ENCODE measurements at places on chromosomes 1 and 21. TPM values are rescaled to one million over a fixed set of nuclear protein-coding genes. Genes with fewer than 3 reads are reported as not detected.

The HFM1 gene
- not detected for polyA plus RNA-seq

The GBP1 gene
- polyA plus RNA-seq: 77.4 TPM

GRCh38 chr21:38798481-38798882 lies 7.2 kb upstream of the ETS2 start:
- DNase-seq: no peak

- peak; percentile 54 for DNase-seq
Measured at GRCh38 chr1:40394491-40395172, 21.1 kb downstream of the SMAP2 start.

GRCh38 chr1:109659997-109660690 lies 4.2 kb downstream of the GSTM4 start:
- DNase-seq: no peak

GRCh38 chr1:202659974-202660373 lies 50.3 kb downstream of the SYT2 start:
- no peak for DNase-seq

DNA sequence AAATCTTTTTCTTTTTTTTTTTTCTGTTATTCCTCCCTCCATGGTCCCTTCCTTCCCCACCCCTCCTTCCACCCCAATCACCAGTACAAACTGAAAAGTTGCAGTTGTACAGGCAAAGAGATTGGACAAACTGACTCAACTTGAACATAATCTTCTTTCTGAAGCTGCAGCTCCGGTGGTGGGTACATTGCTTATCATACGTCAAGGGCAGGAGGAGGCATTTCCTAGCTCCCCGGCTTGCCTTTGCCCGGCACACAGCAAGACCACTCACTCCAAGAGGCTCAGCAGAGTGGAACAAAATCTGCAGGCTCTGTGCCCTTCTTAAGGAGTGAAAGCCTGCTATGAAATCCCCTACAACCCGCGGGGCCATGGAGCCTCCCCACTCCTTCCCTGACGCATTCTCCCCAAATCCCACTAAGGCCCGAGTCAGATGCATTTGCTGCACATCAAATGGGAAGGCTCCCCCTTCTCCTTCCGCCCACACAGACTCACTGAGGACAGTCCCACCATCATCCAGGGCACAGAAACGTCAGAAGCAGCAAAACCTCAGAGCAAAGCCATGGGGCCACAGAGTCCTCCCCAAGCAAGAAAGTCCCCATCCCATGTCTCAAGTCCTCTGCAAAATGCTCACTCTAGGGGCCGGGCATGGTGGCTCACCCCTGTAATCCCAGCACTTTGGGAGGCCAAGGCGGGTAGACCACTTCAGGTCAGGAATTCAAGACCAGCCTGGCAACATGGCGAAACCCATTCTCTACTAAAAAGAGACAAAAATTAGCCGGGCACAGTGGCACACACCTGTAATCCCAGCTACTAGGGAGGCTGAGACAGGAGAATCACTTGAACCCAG lies 45.9 kb downstream of the SYF2 start:
- no peak for DNase-seq

- DNase-seq: no peak
Measured at GRCh38 chr1:5479876-5480646, 512.2 kb downstream of the NPHP4 start.

GRCh38 chr1:101653482-101653946 lies 343.2 kb downstream of the OLFM3 start:
- DNase-seq: no peak

DNA sequence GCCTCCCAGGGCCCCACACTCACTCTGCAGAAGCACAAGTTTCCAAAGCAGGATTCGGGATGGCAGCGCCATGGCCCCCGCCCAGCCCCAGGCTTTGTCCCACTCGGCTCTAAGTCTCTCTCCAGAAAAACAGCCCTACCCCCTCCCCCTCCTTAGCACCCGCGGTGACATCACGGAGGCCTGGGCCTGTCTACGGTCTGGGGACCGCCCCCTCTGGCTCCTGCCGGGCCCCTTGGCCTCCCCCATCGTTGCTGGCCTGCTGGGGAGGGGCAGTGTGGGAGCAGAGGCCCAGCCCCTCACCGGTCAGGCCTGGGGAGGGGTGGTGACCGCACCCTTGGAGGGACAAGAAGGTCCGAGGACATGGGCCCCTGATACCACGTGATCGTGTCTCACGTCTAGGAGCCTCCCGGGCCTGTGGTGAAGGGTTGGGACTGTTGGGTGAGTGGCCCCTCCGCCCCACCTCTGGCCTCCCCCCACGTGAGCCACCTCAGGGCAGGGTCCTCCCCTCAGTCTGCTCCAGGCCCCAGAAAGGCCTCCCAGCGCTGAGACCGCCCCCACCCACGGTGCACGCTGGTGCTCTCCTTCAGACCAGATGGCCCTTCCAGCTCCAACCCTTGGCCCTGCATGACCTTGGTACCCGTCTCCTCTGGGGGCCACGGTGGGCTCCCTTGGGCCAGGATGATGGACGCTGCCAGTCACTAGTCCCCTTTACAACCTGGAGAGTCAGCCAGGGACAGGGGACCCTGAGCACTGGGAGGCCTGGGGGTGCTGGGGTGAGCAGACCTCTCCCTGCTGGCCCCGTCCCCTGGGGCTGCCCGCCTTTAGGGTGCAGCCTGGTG lies at the start of gene MXRA8:
Gene MXRA8, minus strand, starts transcription at position 123 of the 839 bp plus-strand sequence. Its CDS starts 51 bp downstream, at position 72.
- DNase-seq: no peak

DNA sequence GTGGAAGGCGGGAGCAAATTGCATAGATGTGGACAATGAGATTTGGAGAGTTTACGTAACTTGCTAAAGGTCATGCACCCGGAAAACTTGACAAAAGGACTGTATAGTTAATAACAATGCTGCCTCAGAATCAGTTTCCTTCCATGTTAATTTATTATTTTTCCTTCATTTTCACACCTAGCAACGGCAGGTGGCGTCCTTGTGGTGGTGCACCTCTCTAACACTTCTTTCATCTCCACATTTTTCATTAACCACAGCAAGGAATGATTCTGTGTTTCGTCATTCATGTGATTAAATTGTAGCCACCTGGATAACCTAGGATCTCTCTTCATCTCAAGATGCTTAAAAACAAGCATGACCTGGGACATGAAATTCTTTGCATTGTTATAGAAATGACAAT lies 2133.0 kb downstream of the NCAM2 start:
- DNase-seq: no peak

Data from CD8-positive, alpha-beta memory T cell (primary cell).